NCI-H146 (cell line): ENCODE measurements at places on chromosomes 2 and 18.

- DNase-seq, result no peak
Observed at GRCh38 chr2:237444071-237444470, 30.1 kb upstream of the COL6A3 start.

GRCh38 chr2:73043929-73044832, 27.3 kb downstream of the SFXN5 start:
- DNase-seq, result no peak

DNA sequence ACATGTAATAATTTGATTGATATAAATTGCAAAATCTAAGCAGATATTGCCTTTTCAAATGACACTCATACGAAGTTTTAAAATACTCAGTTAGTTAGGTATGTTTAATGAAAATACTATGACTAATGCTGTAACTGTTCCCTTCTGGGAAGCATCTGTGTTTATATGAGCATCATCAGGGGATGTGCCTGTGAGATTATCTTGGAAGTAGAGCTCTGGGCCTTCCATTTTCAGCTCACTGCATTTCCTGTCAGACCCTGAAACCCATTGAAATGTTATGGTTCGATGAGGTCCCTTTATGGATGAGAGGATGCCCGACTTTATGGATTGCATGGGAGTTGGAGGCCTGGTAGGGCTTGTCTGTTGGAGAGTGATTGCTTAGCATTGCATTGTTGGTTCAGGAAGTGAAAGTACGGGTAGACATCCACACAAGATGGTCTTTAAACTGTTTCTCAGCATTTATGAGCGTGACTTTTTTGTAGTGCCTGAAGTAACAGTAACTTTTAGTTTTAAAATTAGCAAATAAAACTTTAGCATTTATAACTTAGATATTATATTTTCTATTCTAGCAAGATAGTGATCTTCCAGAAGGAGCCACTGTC, 28.7 kb downstream of the ELP2 start:
- DNase-seq, result no peak

DNA sequence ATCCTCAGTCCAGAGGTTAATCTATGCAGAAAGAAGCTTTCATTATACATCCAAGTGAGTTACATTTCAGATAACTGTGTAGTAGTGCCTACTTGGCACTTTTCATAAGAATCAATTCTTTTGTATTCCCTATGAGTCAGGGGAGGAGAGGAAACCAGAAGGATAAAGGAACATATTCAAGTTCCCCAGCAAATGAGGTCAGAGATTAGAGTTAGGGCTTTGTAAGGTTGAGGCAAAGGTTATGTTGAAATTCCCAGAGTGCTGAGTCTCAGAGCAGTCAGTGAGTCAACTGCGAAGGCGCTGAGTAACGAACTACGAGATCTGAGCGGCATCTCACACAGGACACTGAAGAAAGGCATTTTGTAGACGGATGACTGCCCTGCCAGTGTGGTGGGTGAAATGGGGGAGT, 25.1 kb upstream of the ME2 start:
- DNase-seq, result no peak

- no peak for DNase-seq
Observed at GRCh38 chr2:5098286-5098685, 593.9 kb upstream of the SOX11 start.

- no peak for DNase-seq
Observed at GRCh38 chr2:70626254-70626990, 72.8 kb upstream of the TGFA start.

DNA sequence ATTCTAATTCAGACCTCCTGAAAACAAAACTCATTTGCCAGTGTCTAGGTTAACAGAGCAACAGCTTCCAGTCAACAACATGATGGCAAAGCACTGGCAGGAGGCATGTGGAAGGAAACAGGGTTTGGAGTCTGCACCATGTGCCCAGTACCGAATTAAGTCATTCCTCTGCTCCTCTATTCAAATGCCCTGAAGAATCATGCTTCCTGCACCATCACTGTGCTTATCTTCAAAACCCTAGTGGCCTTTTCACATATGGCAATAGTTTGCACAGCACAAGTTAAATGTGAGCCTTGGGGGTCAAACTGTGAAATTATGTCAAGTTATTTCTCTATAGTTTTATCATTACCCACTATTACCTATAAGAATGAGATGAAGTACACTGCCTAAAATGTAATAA, 75.4 kb upstream of the GRB14 start:
- no peak for DNase-seq

GRCh38 chr18:49970319-49970718, 157.0 kb upstream of the ACAA2 start:
- no peak for DNase-seq

DNA sequence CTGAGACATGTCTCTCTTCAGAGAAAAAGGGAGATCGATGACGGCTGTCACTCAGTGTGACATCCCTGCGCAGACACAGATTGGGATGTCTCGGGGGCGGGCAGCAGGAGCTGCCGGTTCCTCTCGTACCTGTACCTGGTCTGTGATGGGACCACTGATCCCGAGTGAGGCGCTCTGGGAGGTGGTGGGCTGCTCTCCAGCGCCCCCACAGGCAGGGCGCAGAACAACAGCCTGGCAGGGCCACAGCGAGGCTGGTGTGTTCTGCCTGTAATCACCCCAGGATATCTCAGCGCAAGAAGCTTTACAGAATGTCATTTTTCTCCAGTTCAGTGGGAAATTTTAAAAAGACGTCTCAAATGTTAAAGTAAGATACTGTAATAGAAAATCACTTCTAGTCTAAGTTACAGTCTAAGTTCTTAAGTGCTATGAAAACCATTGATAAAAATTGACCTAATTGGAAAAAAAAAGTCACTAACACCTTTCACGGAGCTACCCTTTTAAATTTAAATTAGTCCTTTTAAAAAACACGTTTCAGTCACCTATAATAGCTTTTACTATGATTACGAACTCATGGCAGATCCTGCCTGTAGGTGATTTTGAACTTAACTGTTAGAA, 189.8 kb downstream of the SNTG2 start:
- peak; percentile 3 for DNase-seq

GRCh38 chr2:36277146-36277808, 78.3 kb upstream of the CRIM1 start:
- DNase-seq, result no peak

DNA sequence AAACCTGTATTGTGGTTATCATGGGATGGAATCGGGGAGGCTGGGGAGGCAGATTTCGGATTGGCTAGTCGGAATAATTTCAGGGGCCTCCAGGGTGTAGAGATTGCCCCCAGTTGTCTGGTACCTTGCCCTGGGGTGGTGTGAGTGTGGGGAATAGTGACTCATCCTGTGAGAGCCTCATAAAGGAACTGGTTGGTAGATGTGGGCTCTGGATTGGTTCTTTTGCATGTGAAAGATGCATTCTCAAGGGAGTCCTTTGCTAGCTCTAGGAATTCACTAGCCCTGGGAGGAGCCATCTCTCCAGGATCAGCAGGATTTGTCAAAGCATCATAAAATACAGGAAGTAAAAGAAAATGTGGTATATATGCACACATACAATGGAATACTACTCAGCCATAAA, 331.6 kb downstream of the SETBP1 start:
- no peak for DNase-seq

GRCh38 chr18:76363436-76364120, 131.5 kb downstream of the ZNF516 start:
- no peak for DNase-seq

DNA sequence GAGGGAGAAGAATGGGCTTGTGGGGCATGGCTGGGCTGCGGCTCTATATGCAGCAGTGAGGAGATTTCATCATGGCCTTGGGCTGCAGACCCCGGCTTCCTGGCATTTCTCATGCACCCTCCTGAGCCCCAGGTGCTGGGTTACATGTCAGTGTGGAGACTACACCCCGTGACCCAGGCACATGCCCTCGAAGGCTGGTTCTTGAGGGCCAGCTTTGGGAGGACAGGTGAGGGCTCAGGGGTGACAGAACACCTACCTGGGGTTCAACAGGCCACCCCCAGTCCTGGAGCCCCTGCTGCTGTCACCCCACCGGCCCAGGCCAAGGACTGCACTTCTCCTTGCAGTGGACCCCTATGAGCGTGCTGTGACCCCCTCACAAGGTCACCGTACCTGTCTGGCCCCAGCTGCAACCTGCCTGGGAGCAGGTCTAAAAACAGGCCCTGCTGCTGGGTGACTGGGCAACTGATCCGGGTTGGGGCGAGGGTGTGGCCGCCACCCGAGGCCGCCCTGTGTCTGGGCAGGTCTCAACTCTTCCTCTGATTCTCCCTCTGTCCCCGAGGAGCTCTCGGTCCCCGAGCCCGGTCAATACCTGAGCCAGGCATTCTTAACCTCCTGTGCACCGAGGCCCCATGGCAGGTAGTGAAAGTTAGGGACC, 94.8 kb upstream of the OTOS start:
- DNase-seq, result no peak
